ENCODE measurements at places on chromosomes 13 and 19. TPM values are rescaled to one million over a fixed set of nuclear protein-coding genes. Genes with fewer than 3 reads are reported as not detected.

Gene RPL28
- 1,343 TPM for total RNA-seq

GRCh38 chr19:49534632-49535385 is 7.0 kb downstream of the RCN3 start:
- no peak for DNase-seq
- no peak overlapping the region for H3K27ac ChIP-seq
- peak overlapping the region; percentile 66 for H3K4me3 ChIP-seq

GRCh38 chr19:1745589-1746031 is 7.7 kb upstream of the ONECUT3 start:
- H3K27me3 ChIP-seq, result peaks cover 64% of the 10 kb centered on the region
- DNase-seq, result no peak
- H3K4me1 ChIP-seq, result peaks cover 16% of the 10 kb centered on the region
- no peak overlapping the region for H3K4me3 ChIP-seq

Gene ZNF99
- 0.09 TPM for total RNA-seq

GRCh38 chr19:29956855-29957254 is 14.8 kb downstream of the URI1 start:
- no peak for DNase-seq
- no peak overlapping the region for H3K27ac ChIP-seq
- no peaks in the 10 kb centered on the region for H3K36me3 ChIP-seq
- no peaks in the 10 kb centered on the region for H3K4me1 ChIP-seq
- H3K4me3 ChIP-seq, result no peak overlapping the region

DNA sequence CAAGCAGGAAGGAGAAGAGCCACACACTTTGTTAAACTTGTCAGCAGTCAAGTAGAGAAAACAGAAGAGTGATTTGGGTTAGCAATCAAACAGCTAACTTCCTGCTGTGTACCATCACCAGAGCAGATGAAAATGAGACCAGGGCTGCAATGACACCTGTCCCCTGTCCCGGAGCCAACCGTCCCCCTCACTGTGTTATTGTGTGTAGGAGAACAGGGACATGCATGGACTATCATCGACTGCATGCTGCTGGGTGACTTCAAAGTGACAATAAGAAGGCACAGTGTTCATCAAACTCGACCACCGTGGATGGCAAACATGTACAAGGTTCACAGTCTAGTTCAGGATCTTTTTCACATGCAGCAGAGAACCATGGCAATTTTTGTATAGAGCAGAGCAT is 94.0 kb upstream of the SLC15A1 start:
- peaks cover 41% of the 10 kb centered on the region for H3K36me3 ChIP-seq
- no peaks in the 10 kb centered on the region for H3K27me3 ChIP-seq
- H3K4me3 ChIP-seq, result no peak overlapping the region

Gene NTN5
- 1.2 TPM for total RNA-seq

DNA sequence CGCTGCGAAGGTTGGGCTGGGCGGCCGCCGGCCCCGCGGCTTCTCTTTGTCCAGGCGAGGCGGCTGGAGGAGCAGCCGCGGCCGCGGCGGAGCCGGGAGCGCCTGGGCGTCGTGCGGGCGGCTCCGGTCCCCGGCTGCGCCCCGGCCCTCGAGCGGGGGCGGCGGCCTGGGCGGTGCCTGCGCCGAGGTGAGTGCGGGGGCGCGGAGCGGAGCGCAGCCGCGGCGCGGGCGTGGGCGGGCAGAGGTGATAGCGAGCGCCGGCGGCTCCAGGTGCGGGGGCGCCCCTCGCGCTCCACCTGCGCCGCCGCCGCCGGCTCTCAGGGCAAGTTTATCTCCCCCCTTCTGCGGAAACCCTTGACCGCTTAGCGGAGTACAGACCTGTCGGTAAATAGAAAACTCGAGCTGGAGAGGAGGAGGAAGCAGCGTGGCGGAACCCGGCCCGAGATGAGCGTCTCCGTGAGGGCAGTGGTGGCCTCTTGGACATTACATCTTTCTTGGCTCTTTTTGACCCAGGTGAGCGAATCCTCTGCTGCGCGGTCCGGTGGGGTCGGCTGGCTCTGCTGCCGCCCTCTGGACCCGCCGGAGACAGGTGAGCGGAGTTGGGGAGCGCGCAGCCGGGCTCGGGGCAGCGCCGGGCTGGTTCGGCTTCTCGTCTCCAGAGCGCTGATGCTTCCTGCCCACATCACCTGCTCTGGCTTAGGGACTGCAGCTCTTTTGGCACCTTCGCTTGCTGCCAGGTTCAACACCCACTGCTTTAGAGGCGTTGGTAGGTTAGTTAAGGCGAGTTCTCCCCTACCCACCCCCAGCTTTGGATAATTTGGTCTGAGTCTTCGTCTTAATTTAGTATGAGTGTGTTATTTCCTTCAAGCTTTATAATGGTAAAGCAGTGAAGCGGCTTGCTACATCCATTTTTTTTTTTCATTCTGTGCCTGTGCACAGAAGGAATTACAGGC is at the start of gene MTUS2:
Gene MTUS2 (plus strand): TSS at position 241 of the 953 bp plus-strand sequence.
- H3K27me3 ChIP-seq, result peaks cover 62% of the 10 kb centered on the region
- peak; percentile 62 for DNase-seq
- no peaks in the 10 kb centered on the region for H3K36me3 ChIP-seq
- H3K4me1 ChIP-seq, result peaks cover 7% of the 10 kb centered on the region

- H3K36me3 ChIP-seq, result no peaks in the 10 kb centered on the region
- H3K4me3 ChIP-seq, result no peak overlapping the region
- peaks cover 16% of the 10 kb centered on the region for H3K4me1 ChIP-seq
- no peak overlapping the region for H3K27ac ChIP-seq
- DNase-seq, result no peak
Measured at GRCh38 chr13:97311956-97312355, 89.8 kb downstream of the MBNL2 start.

Gene AXL
- total RNA-seq, result 59.1 TPM

DNA sequence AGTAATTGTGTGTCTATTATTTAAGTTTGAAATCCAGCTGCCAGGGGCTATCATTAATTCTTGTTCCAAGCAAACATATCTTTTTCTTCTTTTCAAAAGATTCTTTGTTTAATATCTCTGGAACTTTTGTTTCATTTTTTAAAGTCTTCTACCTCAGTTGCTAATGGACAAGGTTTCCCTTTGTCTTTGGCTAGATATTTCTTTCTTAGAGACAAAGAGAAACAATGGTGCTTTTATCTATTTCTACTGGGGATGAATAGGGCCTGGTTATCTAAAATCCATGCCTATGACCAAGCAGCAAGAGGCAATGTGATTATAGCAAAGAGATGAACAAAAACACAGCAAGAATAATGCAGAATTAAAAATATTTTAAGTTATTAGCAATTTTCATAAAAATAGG is 661.3 kb upstream of the KLF12 start:
- H3K27ac ChIP-seq, result no peak overlapping the region
- H3K27me3 ChIP-seq, result peaks cover 4% of the 10 kb centered on the region
- H3K4me1 ChIP-seq, result no peaks in the 10 kb centered on the region

Gene ZNF30
- 4.8 TPM for total RNA-seq

GRCh38 chr13:99374994-99375737 is 68.0 kb upstream of the GPR183 start:
- H3K27ac ChIP-seq, result no peak overlapping the region
- no peaks in the 10 kb centered on the region for H3K27me3 ChIP-seq
- H3K36me3 ChIP-seq, result peaks cover 18% of the 10 kb centered on the region
- no peak for DNase-seq

DNA sequence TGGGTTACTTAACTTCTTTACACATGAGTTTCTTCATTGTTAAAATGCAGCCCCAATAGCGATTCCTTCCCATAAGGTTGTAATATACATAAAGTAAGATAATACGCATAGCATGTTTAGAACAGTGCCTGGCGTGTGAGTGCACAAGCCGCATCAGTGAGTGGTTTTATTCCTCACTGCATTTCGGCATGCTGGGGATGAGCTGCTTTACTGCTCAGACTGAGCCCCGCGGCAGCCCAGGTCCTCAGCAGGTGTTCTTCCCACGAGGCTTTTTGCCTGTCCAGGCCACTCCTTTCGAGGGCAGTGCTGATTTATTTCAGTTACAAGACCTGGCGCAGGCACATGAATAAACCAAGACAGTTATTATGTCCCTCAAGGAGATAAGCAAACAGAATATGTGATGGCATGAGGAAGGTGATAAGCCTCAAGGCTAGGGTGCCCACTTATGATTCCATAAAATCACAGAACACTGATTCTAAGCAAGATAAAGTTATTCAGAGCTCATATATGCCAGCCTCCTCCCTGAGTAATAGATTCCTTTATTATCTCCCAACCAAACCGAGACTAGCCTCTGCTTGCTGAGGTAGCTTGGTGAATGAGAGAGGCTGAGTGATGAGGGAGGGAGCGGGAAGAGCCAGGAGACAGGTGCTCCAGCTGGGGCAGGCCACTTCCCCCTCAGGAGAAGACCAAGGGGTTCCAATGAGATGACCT is 505.5 kb downstream of the DIAPH3 start:
- H3K4me3 ChIP-seq, result no peak overlapping the region
- H3K27me3 ChIP-seq, result no peaks in the 10 kb centered on the region
- H3K4me1 ChIP-seq, result no peaks in the 10 kb centered on the region
- no peaks in the 10 kb centered on the region for H3K36me3 ChIP-seq

Gene ZNF507
- total RNA-seq, result 22.3 TPM

GRCh38 chr13:48838193-48838973 is 137.3 kb upstream of the FNDC3A start:
- H3K4me3 ChIP-seq, result no peak overlapping the region
- H3K36me3 ChIP-seq, result no peaks in the 10 kb centered on the region
- H3K27ac ChIP-seq, result no peak overlapping the region
- no peaks in the 10 kb centered on the region for H3K27me3 ChIP-seq
- no peak for DNase-seq

Gene ZNF570
- total RNA-seq, result 4.4 TPM

DNA sequence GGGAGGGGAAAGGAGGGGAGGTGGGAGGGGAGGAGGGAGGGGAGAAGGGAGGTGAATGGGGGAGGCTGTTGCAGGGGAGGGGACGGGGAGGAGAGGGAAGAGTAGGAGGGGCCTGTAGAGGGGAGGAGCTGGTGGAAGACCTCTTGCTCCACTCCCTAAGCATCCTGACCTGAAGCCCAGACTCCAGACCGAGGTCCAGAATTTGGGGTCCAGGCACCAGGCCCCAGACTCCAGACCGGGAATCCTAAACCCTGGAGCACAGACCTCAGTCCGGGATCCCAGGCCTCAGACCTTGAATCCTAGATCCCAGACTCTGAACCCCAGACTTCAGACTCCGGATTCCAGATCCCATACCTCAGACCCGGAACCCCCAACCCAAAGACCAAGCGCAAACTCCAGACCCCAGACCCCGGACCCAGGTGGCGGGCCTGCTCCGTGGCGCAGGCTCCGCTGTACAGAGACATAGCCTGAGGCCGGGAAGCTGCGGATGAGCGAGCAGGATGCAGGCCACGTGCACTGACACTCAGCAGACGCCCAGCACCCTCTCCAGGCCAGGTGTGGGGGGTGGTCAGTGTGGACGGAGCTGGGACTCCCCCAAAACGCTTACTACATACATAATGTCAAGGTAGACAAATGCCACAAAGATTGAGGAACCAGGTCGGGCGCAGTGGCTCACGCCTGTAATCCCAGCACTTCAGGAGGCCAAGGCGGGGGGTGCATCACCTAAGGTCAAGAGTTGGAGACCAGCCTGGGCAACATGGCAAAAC is 710 bp upstream of the BTBD2 start:
- H3K4me3 ChIP-seq, result peak overlapping the region; percentile 20
- no peaks in the 10 kb centered on the region for H3K36me3 ChIP-seq
- no peaks in the 10 kb centered on the region for H3K27me3 ChIP-seq
- DNase-seq, result no peak
- peaks cover 5% of the 10 kb centered on the region for H3K4me1 ChIP-seq

Gene CPAMD8
- 50.9 TPM for total RNA-seq

DNA sequence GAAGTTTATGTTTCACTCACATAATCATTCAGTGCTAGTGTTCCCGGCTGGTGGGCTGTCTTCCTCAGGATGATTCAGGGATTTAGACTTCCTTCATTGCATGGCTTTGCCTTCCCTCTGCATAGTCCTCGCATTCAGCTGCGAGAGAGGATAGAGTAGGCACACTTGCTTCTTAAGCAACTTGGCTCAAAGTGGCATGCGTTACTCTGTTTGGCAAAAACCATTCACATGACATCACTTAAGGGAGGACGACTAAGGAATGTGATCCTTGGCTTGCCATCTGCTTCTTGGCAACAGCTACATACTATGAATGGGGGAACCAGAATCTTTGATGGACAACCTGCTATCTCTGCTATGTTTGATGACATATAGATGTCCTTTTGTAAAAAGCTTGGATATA is 359.3 kb downstream of the TDRD3 start:
- H3K36me3 ChIP-seq, result no peaks in the 10 kb centered on the region
- no peak for DNase-seq
- no peaks in the 10 kb centered on the region for H3K4me1 ChIP-seq
- H3K27me3 ChIP-seq, result no peaks in the 10 kb centered on the region
- no peak overlapping the region for H3K4me3 ChIP-seq

Gene GNG8
- total RNA-seq, result not detected

Gene C3
- 1,129 TPM for total RNA-seq

Gene GNA15
- total RNA-seq, result 18.6 TPM

DNA sequence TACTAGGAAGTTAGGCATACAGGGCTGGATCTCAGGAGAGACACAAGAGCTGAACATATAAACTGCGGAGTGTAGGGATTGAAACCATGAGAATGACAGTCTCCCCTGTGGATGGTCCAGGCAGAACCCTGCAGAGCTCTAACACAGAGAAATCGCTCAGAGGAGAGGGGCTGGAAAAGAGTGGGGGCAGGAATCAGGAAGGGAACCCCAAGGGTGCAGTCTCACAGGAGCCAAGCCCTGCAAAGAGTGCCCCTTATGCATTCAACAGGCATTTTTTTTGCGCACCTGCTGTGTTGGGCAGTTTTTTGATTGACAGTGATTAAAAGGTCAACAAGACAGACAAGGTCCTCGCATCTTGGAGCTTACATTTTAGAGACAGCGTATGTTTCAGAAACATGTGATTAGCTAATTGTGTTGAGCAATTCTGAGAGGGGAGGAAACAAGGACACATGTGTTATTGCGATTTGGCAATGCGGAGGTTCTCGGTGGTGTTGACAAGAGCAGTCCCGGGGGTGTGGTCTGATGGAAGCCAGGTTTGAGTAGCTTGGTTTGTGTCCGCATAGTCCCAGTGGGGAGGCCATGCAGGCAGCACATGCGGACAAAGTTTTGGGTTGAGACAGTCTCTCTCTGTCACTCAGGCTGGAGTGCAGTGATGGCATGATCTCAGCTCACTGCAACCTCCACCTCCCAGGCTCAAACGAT is 182.6 kb upstream of the IRS2 start:
- H3K27me3 ChIP-seq, result no peaks in the 10 kb centered on the region
- no peak overlapping the region for H3K27ac ChIP-seq
- no peaks in the 10 kb centered on the region for H3K4me1 ChIP-seq

- H3K27ac ChIP-seq, result no peak overlapping the region
- H3K4me1 ChIP-seq, result no peaks in the 10 kb centered on the region
- no peaks in the 10 kb centered on the region for H3K27me3 ChIP-seq
- no peak for DNase-seq
- no peak overlapping the region for H3K4me3 ChIP-seq
- no peaks in the 10 kb centered on the region for H3K36me3 ChIP-seq
Measured at GRCh38 chr19:56933014-56933705, 92.6 kb upstream of the PEG3 start.

Data from upper lobe of right lung (tissue), 1 donor.